EH (cell line): ENCODE measurements at places on chromosomes 6 and 20.

DNA sequence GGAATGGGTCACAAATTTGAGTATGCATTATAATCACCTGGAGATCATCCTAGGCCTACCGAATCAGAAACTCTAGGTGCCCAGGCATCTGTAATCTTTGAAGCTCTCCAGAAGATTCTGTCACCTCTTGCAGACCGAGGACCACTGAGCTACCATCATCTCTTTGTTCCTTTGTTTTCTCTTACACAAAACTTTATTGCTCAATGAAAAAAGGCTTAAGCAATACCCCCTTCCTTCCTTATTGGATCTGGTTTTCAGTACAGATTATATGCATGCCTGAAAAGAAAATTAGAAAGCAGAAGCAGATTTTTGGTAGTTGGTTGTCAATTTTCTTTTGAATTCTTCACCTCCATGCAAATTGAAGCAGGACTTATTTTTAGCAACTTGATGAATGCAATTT is 31.3 kb downstream of the STX11 start:
- no peak for DNase-seq

DNA sequence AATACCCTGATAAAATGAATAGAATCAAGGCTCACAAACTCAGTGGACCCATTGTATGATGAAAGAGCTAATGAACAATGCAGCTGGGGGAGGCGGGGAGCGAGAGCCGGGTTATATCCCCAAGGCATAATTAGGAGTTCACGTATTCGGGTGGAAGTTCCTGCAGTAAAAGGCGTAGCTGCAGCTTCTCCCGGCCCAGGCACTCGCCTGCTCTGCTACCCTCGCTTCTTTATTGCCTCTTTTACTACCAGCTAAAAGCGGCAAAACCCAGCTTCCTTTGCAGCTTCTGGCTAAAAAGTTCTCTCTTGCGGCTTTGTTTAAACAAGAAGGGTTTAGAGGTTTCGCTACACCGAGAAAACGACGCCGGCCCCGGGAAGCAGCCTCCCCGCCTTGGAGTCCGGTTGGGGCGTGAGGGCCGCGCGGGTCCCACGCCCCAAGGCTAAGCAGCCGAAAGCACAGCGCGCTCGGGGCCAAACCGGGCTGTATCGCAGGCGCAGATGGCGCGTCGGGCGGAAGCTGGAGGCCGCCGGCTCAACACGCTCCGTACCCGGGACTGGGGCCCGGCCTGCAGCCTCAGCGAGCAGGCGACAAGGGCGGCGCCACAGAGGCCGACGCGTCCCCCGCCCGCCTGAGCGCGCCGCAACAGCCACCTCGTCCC is 1.6 kb downstream of the ZBTB2 start:
- DNase-seq = peak; percentile 89

- peak; percentile 0 for DNase-seq
Measured at GRCh38 chr6:146090474-146090873, 61.6 kb downstream of the GRM1 start.

- DNase-seq = no peak
Measured at GRCh38 chr6:3918469-3918868, 69.3 kb downstream of the FAM50B start.
